ENCODE measurements at places on chromosomes 6 and 20.

DNA sequence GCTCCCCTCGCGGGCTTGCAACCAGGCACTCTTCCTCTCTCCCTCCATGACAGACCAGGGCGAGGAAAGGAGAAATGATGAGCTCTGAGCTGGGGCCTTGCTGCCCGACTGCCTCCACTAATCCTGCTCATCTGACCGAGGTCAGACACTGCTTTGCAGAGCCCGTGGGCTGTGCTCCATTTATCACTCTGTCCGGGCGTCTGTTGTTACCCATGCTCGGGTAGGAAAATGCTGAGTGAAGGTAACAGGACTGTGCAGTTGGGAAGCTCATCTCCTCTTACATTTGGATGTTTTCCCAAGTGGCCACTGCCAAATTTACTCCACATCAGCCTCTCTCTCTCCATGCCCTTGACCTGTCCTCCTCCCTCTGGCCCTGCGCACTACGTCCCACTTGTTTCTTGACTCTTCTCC is 14.6 kb downstream of the RPS6KA2 start:
- no peak for DNase-seq

- no peak for DNase-seq
Observed at GRCh38 chr6:134979142-134979541, 29.2 kb upstream of the ALDH8A1 start.

GRCh38 chr6:136230219-136230853 is 19.8 kb downstream of the MTFR2 start:
- no peak for DNase-seq

GRCh38 chr6:158512809-158513208 is 47.1 kb upstream of the TMEM181 start:
- no peak for DNase-seq

DNA sequence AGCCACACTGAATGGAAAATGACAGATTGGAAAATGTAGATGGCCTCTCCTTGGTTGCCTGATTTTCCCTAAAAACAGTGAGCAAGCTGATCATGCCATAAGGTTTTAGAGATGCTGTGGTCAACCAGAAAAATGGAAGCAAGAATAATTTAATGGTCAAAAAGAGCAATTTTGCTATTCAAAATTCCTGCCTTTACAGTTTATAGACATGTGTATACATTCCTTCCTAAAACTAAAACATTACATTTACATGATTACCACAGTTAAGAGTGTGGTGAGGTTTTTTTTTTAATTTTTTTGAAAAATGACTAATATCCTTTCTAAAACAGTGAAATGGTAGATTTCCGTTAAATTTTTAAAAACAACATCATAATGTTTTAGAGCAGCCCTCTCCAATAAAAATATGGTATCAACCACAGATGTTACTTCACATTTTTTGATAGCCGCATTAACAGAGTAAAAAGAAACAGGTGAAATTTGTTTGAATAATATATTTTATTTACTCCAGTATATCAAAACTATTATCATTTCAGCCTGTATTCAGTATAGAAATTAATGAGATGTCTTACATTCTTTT is 407.0 kb upstream of the SOX4 start:
- no peak for DNase-seq

DNA sequence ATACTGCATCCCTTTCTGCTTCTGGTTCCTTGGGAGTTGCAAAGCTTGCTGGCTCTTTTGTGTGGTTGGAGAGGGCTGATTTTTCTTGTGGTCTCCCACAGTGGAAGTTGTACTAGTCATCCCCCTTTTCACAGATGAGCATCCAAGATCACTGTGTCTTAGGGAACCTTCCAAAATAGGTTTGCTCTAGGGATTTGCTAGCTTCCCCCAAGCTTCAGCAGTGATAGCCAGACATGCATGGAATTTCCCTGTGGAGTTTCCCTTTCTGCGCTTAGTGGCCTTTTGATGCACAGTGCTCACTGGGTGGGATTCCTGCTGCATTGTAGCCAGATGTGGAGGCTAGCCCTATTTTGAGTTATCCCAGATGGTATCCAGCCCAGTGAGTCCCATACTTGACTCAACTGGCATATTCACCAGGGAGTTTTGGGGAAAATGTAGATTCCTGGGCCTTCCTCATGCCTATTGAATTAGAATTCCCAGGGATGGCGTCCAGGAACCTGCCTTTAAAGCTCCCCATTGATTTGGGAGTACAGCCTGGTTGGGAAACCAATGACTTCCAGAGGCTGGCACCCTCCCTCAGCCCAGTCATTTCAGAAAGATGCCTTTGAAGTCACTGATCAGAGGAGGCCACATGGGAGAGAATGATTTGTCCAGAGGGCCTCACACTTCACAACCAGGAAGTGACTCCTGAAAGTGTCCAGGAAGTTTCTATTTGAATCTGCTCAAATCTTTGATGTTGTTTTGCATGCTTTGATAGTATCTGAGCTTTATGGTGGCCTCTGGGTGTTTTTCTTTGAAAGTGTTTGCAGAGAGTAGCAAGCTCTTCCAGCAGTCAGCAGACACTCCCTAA is 25.9 kb downstream of the PPARD start:
- DNase-seq, result no peak

- DNase-seq, result no peak
Observed at GRCh38 chr6:120279466-120280167, 930.1 kb upstream of the MAN1A1 start.

DNA sequence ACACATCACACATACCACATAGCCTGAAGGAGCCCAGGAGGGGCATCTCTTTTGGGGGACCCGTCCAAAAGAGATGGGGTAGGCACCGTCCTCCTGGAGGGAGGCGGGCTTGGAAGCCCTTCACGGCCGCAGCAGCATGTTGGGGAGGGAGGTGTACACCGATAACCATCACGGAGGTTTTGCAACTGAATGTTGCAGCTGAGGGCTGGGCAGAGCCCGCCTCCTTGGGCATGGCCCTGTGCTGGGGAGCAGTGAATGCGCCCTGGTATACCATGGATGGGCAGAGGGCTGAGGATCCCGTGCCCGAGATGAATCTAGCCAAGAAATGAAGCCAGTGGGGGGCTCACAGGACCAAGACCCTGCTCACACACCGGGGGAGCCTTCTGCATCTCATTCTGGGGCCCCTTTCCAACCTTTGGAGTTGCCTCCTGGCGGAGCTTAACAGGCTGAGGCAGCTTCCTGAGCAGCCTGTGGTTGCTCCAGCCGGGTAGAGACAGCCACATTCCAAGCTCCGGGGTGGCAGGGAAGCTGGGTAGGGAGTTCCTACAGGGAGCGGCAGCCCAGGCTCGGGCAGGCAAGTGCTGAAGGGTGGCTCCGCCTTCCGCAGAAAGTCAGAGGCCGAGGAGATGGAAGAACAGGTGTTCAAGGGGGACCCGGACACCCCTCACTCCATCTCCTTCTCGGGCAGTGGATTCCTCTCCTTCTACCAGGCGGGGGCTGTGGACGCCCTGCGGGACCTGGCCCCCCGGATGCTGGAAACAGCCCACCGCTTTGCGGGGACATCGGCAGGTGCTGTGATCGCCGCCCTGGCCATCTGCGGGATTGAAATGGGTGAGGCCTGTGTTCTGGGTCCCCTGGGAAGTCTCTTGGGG is at the start of gene PNPLA1:
Gene PNPLA1 (plus strand): TSS at position 227 of the 872 bp plus-strand sequence. CDS start 400 bp downstream, at position 627.
- no peak for DNase-seq

DNA sequence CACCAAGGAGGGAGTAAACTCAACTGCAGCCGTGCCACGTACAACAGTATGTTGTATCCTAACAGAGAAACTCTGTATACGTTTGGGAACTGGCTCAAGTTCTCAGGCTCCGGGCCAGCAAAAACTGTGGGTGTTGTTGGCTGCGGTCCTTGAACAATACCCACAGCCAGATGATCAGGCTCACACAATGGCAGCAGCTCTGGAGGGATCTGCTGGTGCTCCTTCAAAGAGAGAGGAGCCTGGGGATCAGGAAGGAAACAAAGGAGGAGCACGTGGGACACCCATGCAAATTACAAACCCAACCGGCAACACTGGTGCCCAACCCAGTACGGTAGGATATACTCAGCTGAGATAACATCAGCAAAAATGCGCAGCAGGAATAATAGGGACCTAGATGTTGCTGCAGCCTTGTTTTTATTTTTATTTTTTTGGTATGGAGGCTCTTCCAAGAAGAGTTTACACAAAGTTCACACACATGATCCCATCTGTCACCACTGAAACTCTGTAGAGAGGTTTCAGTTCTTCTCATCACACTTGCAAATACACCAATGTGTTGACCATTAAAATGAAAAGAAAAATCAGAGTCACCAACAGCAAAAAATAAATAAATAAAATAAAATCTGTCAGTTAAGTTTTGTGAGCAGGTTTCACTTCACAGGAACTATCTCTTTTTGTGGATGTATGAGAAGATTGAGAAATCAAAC is 41.2 kb upstream of the PDE10A start:
- DNase-seq, result no peak

GRCh38 chr6:32167761-32168262 is 3.4 kb downstream of the EGFL8 start:
- no peak for DNase-seq

DNA sequence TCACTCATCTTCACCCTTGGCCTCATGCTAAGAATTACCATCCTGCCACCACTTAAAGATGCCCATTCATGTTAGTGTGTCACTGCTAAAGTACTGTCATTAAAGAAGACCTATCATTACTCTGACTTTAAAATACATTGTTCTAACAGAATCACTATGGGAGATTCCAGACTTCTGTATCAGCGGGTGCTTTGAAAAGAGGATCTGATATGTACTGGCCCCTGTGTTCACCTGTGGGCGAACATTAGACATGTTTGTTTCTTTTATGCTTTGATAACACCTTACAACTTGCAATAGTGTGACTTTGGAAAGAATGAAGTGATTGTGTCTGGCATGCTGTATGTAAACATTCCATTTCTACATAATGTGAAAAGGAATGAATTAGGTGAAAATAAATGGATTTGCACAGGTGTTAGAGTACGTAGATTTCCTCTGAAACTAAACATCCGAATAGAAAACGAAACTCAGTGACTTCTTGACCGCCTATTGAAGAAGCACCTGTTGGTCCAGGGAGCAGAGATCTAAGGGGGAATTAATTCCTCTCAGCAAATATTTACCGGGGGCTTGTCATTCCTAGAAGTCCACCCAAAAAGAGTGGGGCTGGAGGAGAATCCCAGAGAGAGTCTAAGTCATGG is 132.3 kb downstream of the CARMIL1 start:
- DNase-seq, result no peak

- no peak for DNase-seq
Observed at GRCh38 chr20:45981261-45981660, 9.3 kb upstream of the ZNF335 start.

- no peak for DNase-seq
Observed at GRCh38 chr20:32482143-32482441, 103.0 kb downstream of the NOL4L start.

DNA sequence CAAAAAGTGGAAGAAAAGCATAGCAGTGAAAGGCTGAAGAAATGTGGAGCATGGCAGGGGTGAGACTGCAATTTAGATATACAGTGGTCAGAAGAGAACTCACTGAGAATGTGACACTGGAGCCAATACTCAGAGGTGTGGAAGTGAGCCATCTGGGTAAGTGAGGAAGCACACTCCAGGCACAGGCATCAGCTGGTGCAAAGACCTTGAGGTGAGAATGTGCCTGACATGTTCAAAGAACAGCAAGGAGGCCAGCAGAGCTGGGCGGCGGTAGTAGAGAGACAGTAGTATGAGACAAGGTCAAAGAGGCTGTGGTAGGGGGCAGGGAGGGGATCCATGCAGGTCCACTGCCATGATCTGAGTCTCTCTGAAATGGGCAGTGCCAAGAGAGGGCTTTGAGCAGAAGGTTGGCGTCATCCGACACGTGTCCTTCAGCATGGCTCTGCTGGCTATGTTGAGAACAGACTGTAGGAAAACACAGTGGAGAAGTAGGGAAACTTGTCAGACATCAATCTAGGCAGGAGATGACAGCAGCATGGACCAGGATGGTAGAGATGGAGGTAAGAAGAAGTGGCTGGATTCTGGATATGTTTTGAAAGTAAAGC is 84.4 kb downstream of the PLCG1 start:
- DNase-seq, result no peak
